ENCODE measurements at places on chromosomes 5 and 9. TPM values are rescaled to one million over a fixed set of nuclear protein-coding genes. Genes with fewer than 3 reads are reported as not detected.
A peak's percentile ranks its signal among the peaks of the same experiment; 100 is the strongest.

Gene DMRTA1
- 4.2 TPM for total RNA-seq

Gene CFAP90
- 14.2 TPM for total RNA-seq

GRCh38 chr5:141420855-141421488 lies at the start of gene PCDHGA11:
PCDHGA11 (plus strand) TSS chr5:141421051; CDS start chr5:141421228, 177 bp downstream.
- H3K27ac ChIP-seq: no peak within 1 kb of the TSS
- peaks cover 34% of the 10 kb centered on the region for H3K36me3 ChIP-seq
- no peaks in the 10 kb centered on the region for H3K27me3 ChIP-seq

GRCh38 chr5:31116466-31117031 lies 76.9 kb upstream of the CDH6 start:
- H3K27me3 ChIP-seq: no peaks in the 10 kb centered on the region
- DNase-seq: peak; percentile 13
- no peaks in the 10 kb centered on the region for H3K36me3 ChIP-seq
- H3K4me1 ChIP-seq: no peaks in the 10 kb centered on the region

DNA sequence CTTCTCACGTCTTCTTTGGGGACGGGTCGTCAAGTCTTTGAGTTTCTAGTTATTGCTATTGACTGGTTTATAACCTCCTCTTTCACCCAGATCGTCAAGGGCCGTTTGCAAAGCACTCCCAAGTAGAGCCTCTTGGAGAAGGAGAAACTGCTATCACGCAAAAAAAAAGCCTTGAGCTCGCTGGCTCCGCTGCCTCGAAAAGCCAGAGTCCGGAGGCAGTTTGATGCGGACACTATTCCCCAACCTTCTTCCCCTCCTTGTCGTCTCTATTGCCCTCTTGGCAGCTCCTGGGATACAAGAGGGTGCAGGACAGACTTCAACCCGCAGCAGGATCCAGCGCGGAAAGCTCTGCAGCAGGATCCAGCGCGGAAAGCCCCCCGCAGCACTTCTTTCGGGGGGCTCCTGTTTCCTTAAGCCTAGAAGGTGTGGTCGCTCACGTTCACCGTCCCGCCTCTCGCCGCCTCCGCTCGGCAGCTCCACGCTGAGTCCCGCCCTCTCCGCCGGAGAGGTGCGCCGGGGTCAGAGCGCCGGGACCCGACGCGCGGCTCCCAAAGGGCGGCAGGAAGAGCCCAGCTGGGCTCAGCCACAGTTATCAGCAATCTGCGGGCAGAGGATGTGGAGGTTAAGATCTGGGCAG lies at the start of gene PCDHAC1:
Gene PCDHAC1, plus strand, starts transcription at position 494 of the 637 bp plus-strand sequence. CDS start 594 bp downstream, outside the sequence.
- peak within 1 kb of the TSS; percentile 64 for H3K27ac ChIP-seq
- peak within 1 kb of the TSS; percentile 44 for H3K4me3 ChIP-seq
- peaks cover 35% of the 10 kb centered on the region for H3K27me3 ChIP-seq
- H3K4me1 ChIP-seq: no peaks in the 10 kb centered on the region

DNA sequence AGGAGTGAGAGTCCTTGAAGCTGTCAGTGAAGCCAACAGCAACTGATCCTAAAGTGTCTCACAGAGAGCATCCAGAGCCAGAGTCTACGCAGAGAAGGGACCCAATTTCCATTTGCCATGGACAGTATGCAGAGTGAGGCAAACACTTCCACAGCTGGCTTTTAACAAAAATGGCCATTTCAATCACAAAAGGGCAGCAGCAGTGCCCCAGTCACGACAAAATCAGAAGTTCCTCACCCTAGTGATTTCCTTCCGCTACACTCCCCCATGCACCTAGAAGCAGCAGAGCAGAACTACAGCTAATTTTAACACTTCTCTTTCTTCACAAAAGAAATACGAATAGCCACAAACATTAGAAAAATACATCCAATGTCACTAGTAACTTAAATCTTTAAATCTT lies 27.9 kb downstream of the FBXW11 start:
- no peak overlapping the region for H3K27ac ChIP-seq
- no peaks in the 10 kb centered on the region for H3K27me3 ChIP-seq
- H3K4me1 ChIP-seq: no peaks in the 10 kb centered on the region
- DNase-seq: no peak
- H3K36me3 ChIP-seq: no peaks in the 10 kb centered on the region
- no peak overlapping the region for H3K4me3 ChIP-seq

- no peak overlapping the region for H3K4me3 ChIP-seq
- no peak overlapping the region for H3K27ac ChIP-seq
- peak; percentile 76 for DNase-seq
- no peaks in the 10 kb centered on the region for H3K27me3 ChIP-seq
- H3K4me1 ChIP-seq: no peaks in the 10 kb centered on the region
Measured at GRCh38 chr9:133956520-133957076, 35.5 kb downstream of the VAV2 start.

DNA sequence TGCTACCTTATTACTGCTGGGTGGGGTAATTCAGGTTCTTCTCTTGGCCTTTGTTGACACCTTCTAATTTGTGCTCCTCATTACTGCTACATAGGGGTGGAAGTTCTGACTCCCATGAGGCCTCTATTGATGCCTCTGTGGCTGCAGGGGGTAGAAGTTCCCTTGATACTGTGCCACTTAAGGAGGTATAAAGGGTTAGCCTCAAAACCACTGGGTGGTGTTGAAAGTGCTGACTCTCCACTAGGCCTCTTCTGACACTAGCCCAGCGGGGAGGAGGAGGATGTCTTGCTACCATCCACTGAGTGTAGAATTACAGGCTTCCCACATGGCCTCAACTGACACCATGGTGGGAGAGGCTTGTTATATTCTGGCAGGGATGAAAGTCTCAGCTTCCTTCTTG lies 36.7 kb upstream of the CCDC112 start:
- no peak overlapping the region for H3K27ac ChIP-seq
- no peak for DNase-seq
- no peaks in the 10 kb centered on the region for H3K4me1 ChIP-seq
- no peak overlapping the region for H3K4me3 ChIP-seq

DNA sequence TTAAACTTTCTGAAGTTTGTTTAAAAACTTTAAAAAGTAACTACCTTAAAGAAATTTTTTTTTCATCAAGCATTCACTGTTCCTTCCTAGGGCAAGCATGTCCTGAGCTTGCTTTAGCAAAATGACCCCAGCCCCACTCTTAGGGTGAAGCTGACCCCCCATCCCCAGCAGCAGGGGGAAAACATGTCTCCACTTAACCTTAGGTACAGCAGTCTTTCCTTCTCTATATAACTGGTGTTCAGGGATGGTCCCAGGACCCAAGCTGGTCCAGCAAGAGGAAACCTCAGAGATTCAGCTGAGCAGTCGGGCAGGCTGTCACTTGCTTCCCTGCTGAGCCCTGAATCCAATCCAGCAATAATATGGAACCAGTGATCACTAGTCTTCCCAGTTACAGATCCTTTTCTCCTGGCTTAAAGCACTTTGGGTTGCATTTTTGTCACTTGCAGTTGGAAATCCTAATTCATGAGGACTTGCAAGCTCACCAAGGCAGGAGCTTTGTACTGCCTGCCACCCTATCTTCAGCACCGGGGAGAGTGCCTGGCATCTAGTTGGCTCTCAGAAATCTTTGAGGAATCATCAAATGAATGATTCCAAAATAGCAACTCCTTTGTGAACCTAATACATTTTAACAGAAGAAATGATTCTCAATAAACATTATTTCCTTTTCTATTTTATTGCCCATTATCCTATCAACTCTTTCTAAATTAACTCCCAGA lies 91.2 kb downstream of the FSTL4 start:
- H3K4me1 ChIP-seq: no peaks in the 10 kb centered on the region
- H3K36me3 ChIP-seq: no peaks in the 10 kb centered on the region
- no peak for DNase-seq

All from lung (tissue), 17 donors.